ENCODE measurements at places on chromosomes 6 and 20.

DNA sequence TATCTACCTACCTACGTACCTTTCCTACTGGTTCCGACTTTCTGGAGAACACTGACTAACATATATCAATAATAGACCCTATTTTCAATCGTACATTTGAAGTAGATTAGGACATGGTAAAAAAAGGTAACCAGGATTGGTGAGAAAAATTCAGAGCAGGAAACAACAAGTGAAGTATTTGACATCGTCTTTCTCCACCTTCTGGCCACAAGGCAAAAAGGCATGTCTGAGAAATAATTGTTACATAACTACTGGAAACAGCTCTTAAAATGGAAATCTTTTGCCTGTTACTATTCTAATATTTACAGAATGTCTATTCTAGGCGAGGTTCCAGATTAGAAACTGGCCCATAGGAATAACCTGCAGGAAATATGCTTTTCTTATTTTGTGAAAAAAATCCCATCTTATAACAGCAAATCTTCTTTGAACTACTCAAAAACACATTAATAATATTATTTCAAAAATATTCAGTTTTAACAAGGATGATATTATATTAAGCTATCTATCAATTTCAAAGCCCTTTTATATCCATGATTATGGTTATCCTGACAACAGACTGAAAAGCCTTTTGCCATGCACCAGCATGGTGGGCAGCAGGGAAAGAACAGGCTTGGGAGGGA lies 80.8 kb downstream of the RCAN2 start:
- peak; percentile 74 for DNase-seq

DNA sequence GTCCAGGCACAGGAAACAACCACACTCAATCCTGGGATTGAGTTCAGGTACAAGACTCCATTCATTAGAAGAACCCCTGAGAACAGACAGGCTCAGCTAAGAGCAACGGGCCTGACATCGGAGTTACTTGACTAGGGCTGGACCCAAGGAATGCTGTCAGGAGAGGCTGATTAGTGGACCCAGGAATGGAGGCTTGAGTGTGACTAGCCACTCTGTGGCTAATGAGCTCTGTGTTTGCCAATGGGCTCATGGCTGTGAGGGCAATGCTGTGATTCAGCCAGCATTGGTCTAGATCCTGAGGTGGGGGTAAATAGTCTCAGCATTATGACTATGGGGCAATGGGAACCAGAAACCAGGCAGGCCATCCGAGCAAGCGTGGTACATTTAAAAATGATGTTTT lies 71.8 kb downstream of the RIOK1 start:
- DNase-seq: no peak

DNA sequence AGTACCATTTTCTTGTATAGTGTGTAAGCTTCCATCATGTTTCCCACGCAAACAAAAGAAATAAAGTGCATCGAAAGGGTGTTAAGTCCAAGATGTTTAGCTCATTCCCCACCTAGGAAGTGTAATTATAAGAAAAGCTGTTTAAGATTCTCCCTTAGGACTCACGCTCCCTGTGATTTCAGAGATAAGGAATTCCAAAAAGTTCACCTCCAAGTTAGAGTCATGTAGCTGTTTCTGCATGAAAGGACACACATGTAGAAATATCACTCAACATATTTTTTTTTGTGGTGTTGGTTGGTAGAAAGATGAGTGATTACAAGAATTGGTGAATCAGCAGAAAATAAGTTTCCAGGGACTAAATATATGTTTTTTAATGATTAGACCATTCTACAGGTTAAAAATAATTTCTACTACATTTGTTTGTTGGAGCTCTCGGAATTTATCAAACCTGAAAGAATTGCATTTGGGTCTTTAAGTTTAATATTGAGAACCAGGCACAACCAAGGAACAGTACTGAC lies 10.4 kb downstream of the OPN5 start:
- no peak for DNase-seq

DNA sequence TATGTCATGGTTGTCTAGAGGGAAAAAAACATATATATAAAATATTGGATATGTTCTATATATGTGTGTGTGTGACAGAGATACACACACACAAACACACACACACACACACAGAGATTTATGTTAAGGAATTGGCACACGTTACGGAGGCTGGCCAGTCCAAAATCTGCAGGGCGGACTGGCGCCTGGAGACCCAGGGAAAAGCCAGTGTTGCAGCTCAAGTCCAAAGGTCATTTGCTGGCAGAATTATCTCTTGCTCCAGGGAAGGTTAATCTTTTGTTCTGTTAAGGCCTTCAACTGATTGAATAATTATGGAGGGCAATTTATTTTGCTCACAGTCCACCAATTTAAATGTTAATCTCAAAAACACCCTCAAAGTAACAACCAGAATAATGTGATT lies 37.5 kb upstream of the PDE7B start:
- no peak for DNase-seq

GRCh38 chr6:29603930-29604329 lies 19.0 kb downstream of the OR2H2 start:
- no peak for DNase-seq
